ENCODE measurements at places on chromosomes 7 and 10.

DNA sequence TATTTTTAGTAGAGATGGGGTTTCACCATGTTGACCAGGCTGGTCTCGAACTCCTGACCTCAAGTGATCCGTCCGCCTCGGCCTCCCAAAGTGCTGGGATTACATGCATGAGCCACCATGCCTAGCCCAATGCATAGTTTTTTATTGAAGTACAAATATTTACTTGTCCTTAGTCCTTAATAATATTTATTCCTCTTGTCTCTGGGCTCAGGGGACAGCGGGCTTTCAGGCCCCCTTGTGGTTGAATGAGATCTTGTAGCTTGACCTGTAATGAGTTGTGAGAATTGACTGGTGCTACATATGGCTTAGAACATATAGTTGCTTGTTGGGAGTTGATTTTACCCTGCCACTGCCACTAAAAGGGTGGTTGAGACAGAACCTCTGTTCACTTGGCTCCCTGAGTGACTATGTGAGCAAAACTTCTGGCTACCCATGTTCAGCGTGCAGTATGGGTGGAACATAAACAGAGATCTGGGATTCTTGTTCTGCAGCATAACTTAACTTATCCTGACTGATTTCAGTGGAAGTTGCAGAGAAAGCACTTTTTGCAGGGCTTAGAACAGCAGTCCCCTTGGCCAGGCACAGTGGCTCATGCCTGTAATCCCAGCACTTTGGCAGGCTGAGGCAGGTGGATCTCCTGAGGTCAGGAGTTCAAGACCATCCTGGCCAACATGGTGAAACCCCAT is 14.9 kb downstream of the CCL26 start:
- peak; percentile 60 for DNase-seq

- DNase-seq: no peak
Observed at GRCh38 chr7:132492823-132493445, 83.3 kb downstream of the PLXNA4 start.

- DNase-seq: peak; percentile 59
Observed at GRCh38 chr7:117152213-117153007, 170.4 kb downstream of the WNT2 start.

GRCh38 chr7:141333459-141333858 is 217.8 kb upstream of the AGK start:
- no peak for DNase-seq

- DNase-seq: no peak
Observed at GRCh38 chr7:134009314-134010110, 117.6 kb upstream of the LRGUK start.

DNA sequence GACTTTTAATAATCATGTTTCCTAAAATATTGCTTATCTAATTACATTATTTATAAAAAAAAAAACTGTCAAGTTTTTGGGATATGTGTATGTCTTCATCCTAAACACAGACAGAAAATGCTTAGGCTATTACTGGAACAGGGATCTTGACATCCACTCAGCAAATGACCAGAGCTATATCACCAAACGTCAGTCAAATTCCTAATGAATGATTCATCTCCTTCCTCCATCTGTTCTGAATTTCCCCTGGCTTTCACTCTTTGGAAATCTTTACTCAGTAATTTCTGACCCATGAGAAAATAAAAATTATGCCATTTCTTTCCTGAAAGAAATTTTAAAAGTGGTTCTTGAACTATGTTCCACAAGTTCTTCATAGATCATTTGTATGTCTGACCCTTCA is 552.4 kb upstream of the KCND2 start:
- DNase-seq: no peak

DNA sequence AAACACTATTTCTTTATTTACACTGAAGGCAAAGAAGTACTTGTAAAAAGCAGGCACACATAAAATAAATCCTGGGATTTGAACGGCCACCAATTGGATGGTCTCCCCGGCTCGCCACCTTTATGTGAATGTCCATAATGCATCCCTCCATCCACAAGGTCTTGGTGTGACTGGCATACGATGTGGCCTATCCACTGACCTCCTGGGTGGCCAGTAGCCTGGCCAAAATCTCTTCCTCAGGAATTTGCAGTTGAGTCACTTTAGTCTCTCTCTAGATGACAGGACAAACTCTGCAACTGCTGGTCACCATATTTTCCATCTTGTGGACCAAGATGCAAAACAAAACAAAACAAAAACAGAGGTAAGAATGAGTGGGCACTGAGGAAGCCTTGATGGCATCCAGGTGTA is 39.1 kb downstream of the CDK1 start:
- no peak for DNase-seq

GRCh38 chr10:132390921-132391675 is 5.9 kb upstream of the PWWP2B start:
- DNase-seq: no peak

DNA sequence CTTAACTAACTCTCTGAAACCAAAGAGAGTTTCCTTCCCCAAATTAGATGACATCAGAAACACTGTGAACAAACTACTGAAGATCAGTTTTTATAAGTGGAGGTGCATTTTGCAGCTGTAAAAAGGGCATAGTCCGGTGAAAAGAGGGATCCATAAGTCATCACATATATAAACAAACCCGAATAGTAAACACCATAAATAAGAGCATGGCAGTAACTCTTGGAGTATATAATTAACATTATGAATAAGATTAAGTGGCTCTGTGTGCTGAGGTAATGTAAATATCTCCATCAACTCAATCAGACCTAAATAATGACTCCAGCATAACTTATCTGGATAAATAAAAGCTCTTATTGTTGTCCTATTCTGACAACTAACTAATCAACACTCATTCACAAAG is 43.0 kb upstream of the SHTN1 start:
- no peak for DNase-seq

DNA sequence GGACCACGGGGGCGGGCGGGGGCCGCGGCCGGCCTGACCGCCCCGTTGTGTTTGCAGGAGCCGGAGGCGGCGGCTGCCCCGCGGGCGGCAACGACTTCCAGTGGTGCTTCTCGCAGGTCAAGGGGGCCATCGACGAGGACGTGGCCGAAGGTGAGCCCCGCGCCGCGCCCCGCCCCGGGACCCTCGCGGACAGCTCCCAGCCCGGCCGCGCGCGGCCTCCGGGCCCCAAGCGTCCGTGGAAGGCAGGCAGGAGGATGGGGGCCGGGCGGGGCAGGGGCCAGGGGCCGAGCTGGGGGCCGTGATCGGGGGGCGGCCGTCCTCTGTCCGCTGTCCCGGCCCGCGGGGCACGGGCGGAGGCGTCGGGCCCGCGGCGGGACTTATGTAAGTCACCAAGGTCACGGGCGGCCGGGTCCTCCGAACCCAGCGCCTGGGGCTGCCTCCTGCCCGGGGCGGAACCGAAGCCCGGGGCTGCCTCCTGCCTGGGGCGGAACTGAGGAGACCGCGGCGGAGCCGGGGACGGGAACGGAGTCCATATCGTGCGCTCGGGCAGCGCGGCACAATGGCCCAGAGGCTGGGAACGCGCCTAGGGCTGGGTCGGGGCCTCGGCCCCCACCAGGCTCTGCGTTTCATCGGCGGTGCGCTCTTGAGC is 497 bp downstream of the PPP2R2D start:
- DNase-seq: peak; percentile 78

All from inflammatory macrophage (primary cell).